ENCODE measurements at places on chromosomes 2 and 18.
A peak's percentile ranks its signal among the peaks of the same experiment; 100 is the strongest.

- no peak for DNase-seq
Measured at GRCh38 chr2:100780203-100781008, 39.5 kb upstream of the NPAS2 start.

GRCh38 chr2:112121682-112122254 is 16.4 kb upstream of the FBLN7 start:
- peak; percentile 43 for DNase-seq

- no peak for DNase-seq
Measured at GRCh38 chr18:74244554-74244953, 47.2 kb downstream of the CYB5A start.

DNA sequence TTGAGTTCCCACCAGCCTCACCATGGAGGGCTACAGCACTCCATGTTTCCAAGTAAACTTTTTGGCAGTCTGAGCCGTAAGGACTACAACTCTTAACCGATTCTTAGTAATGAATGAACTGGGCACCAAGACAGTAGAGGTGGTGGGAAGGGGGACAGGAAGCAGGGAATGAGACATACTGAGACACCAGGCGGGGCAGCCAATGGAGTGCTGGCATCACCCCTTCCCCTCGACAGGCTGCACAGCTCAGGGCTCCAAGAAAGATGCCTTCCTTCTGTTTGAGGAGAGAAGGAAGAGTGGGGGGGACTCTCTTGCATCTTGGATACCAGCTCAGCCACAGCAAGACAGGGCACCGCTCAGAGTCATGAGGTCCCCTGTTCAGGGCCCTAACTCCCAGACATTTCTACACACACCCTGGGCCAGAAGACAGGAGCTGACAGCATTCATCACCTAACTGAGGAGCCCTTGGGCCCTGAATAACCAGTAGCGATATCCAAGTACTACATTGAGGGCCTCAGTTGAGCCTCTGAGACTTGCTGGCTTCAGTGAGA is 45.2 kb downstream of the USP34 start:
- DNase-seq: no peak

GRCh38 chr18:77343846-77344510 is 94.3 kb downstream of the GALR1 start:
- DNase-seq: no peak

DNA sequence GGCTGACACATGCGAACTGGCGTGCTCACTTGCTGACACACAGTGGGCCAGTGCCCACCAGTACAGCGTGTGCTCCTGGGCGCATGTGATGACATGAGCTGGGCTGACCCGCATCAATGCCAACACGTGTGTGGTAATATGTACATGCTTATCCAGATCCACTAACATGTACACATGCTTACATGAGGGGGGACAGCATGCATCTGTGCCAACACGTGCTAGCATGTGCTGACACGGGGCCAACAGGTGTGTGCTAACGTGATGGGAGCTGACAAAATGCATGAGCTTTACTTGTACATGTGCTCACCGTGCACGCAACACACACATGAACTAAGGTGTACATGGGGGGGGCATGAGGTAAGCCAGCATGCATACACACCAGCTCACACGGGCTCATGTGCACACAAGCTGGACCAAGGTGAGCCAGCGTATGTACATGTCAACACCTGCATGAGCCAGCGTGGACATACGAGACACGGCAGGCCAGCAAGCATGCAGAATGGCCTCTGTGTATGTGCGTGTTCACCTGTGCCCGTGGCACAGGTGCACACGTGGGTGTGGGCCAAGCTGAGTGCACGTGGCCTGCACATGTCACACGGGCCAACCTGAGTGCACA is 28.5 kb downstream of the GPC1 start:
- no peak for DNase-seq

DNA sequence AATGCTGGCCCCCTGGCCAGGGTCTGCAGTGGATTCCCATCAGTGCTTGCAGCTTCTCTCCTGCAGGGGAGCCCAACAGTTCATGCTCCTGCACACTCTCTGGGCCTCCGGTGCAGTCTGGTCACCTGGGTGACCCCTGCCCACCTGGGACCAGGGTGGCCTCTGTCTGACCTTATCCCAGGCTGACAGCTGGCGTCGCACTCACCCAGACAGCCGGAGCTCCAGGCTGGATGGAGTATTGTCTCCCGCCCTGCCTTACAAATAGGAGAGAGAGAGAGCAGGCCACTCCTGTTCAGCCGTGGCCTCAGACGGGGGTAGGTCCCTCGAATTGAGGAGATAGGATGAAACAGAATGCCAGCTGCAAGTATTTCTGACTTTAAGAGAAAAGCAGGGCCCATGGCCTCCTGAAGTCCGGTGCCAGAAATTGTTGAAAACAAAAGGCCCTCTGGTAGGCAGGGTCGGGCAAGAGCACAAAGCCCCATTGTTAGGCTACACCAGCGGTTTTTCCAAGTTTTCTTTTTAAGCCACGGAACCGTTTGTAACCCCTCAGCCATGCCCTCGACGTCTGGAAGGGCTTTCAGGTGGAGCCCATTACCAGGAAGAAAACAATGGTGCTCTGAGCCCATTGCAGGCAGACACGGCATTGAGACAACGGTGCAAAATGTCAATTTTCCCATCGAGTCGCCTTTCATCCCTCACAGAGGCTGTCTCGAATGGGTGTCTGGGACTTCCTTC is 258.4 kb downstream of the BCL11A start:
- DNase-seq: no peak

- DNase-seq: no peak
Measured at GRCh38 chr2:235518322-235519090, 24.7 kb downstream of the AGAP1 start.

DNA sequence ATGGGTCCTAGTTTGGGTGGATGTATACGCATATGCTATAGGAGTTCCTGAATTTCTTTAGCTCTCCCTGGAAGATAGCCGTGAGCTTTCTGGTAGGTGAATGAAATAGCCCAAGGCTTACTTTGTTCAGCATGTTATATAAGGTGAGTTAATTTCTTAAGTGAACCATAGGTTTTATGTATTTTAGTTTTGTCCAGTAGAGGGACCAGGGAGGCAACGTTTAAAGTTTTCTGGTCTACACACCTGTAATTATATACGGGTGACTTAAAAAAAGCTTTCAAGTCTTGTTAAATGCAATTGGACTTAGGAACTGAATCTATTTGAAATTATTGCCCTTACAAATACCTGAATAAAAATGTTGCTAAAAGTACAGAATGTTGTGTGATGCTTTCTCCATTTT is 402.5 kb upstream of the DDX18 start:
- no peak for DNase-seq

DNA sequence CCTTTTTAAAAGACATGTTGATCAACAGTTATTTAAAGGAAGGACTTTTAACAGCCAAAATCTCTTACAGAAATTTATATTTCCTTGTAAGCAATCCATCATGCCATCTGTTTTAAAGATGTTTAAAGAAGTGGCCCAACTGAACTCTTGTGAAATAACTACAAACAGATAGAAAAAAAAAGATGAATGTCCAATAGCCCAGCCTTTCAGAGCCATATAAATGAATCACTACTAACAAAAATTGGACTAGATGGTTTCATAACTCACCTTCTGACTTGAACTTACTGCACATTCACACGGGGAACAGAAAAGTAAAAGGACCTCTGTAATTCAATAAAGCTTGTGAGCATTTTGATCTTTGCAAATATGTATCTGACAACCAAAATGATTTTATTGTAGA is 319.0 kb upstream of the CHAC2 start:
- no peak for DNase-seq

- no peak for DNase-seq
Measured at GRCh38 chr2:44553456-44553855, 191.7 kb downstream of the CAMKMT start.

GRCh38 chr2:98346311-98347236 is at the start of gene CNGA3:
Gene CNGA3 (plus strand): TSS chr2:98346456. CDS start chr2:98369976, 23,520 bp downstream.
- DNase-seq: no peak

DNA sequence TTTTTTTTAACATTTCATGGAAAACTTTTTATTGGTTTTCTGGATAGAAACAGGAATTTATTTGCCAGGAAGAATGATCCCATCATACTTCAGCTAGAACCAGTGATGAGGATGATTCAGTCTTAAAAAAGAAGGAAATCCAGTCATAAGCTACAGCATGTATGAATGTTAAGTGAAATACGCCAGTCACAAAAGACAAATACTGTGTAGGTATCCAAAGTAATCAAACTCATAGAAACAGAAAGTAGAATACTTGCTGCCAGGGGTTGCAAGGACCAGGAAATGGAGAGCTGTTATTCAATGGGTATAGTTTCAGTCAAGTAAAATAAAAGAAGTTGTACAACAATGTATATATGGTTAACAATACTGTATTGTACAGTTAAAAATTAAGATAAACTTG is 21.3 kb downstream of the PSME4 start:
- no peak for DNase-seq

DNA sequence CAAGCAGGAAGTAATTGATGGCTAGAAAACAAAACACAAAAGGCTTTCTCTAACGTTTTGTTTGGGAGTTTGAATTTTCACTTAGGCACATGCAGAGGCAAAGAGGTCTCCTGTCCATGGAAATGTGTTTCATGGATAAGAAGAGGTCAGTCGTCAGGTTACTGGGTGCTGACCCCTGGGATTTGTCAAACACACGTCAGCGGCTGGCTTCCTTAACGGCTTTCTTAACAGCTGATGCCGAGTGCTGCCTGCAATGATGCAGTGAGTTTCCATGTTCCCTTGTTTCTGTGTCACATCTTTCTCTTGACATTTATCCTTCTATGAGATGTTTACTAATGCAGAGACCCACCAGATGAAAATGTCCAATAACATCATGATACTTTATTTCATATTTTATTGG is 31.7 kb downstream of the GPR39 start:
- no peak for DNase-seq

- no peak for DNase-seq
Measured at GRCh38 chr2:239194731-239195317, 206.0 kb downstream of the HDAC4 start.

GRCh38 chr2:96493072-96493471 is 12.1 kb downstream of the NEURL3 start:
- DNase-seq: no peak

- no peak for DNase-seq
Measured at GRCh38 chr2:164495491-164496223, 125.6 kb downstream of the GRB14 start.

DNA sequence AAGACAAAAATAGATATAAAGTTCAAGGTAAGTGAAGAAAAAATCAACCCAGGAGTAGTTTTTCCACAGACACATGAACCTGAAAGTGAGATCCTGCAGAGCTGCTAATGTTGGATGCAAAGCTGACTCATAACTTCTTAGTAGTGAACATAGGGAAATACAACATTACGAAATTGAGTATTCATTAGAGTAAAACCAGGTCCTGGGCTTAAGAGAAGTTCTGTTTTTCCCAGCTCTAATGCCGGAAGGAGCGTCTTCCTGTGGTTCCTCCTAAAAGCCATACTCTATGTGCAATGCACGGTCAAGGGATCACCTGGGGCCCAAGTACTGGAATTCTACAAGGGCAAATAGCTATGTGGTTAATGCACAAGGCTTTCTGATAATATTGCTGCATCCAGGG is 141.7 kb downstream of the RBMS1 start:
- no peak for DNase-seq

GRCh38 chr2:171147081-171147480 is 13.6 kb downstream of the TLK1 start:
- no peak for DNase-seq

- no peak for DNase-seq
Measured at GRCh38 chr2:120661551-120661950, 74.1 kb upstream of the GLI2 start.

DNA sequence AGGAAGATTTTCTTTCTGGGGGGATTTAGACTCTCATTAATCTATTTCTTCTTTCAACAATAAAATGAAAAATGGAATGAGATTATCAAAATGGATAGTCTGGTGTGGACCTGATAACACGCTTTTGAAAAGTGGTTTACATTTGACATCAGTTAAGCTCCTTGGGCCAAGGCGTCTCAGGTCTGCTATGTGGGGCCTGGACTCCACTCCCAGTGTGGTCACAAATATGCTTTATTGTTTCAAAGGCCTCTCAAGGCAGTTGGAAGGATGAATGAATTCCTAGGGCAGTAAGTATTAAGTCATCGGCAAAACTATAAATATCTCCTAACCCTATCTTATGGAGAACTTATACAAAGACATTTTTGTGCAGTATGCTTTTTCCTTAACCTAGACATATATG is 74.5 kb downstream of the ETAA1 start:
- DNase-seq: no peak

- DNase-seq: no peak
Measured at GRCh38 chr18:58180172-58180571, 136.1 kb downstream of the NEDD4L start.

- no peak for DNase-seq
Measured at GRCh38 chr2:193518041-193518817, 1323.5 kb upstream of the TMEFF2 start.

GRCh38 chr2:217051416-217051815 is 191.6 kb upstream of the TNP1 start:
- no peak for DNase-seq

- no peak for DNase-seq
Measured at GRCh38 chr2:109137616-109138015, 8.6 kb downstream of the SH3RF3 start.

DNA sequence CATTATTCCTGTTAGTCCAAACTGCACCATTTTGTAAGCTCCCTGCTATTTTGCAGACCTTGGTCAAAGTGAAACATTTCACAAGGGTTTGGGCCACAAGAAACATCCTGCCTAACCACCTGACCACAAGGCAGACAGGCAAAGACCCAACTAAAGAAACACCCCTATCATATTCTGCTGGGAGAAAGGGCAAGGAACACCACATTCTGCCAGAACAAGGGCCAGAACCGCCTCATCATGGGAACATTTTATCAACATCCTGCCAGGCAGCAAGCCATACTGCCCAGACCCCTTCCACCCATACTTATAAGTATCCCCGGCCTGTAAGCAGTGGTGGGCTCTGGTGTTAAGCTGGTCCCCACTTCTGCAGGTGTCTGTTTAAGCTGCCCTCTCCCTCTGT is 12.0 kb upstream of the RAB31 start:
- DNase-seq: no peak

DNA sequence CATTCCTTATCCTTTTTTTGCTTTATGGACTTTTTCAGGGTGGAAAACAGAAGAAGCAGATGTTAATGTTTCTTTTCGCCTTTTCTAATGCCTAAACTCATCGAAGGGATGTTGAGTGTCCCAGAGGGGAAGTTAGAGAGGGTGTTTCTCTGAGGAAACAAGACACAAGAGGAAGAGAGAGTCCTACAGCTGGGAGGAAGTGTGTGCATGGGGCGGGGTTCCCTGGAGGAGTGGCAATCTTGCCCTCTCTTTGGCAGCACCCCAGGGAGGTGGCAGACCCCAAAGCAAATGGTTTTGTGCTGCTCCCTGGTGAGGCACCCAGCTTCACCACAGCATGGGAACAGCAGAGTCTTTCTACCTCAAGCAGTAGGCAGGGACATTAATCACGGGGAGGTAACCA is 377.6 kb downstream of the RND3 start:
- DNase-seq: no peak

GRCh38 chr2:179298666-179299065 is 34.0 kb upstream of the SESTD1 start:
- no peak for DNase-seq

DNA sequence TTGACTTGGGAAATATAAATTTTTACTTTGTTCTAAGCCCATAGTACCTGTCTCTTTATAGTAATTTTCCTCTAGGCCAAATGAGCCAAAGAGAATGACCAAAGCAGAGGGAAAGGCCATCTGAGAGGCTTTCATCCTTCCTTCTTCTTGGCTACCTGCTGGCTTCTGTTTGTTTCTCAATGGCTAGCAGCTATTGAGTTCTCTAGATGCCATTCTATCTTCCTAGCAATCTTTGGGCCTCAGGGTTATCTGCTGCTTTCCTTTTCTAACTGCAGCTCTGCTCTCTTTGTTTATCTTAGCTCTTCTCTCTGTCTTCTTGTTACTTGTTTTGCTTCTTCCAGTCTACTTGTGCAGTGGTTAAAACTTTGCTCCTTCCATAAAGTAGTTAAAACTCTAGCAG is 601.1 kb upstream of the NRXN1 start:
- no peak for DNase-seq

All from activated CD4-positive, alpha-beta T cell treated with anti-CD3 and anti-CD28 coated beads, Interleukin-2, amount 50 U/mL, for 4 hours (primary cell).